ENCODE measurements at places on chromosomes 11 and 22.

- DNase-seq, result no peak
Observed at GRCh38 chr11:16727806-16728205, 10.6 kb upstream of the C11orf58 start.

DNA sequence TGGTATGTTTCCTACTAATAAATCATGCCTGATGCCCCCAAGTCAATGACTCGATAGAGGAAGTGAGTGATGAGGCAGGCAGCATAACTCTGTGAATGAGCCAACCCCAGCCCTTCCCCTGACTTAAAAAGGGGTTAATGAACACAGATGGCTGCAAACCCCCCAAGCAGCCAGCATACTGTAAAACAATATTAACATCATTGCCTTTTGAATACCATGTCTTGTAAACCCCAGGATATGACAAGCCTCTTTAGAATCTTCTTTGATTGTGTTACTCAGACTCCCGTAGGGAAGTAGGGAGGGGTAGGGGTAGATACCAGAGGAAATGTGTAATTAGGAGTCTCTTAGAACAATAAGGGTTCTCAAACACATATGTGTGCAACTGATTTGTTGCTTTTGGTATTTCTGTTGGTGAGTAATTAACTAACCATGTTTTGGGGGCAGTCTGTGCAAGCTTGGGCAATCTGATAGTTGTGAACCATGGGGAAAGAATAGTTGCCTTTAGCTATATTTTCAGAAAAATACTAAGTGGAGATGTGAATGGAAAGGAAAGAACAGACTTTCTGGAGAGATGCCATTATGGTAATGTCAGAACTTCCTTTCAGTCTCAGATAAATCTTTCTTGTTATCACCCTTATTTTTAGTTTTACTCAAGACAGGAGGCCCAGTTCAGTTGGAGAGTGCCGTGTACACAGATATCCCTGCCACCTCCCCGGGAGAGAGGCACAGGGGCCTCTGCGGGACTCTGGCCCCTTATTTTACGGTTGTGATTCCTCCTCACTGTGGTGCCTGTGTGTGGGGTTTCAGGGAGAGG lies 701.8 kb downstream of the NTM start:
- DNase-seq, result no peak

GRCh38 chr11:17744151-17744940 lies 9.8 kb downstream of the KCNC1 start:
- no peak for DNase-seq

DNA sequence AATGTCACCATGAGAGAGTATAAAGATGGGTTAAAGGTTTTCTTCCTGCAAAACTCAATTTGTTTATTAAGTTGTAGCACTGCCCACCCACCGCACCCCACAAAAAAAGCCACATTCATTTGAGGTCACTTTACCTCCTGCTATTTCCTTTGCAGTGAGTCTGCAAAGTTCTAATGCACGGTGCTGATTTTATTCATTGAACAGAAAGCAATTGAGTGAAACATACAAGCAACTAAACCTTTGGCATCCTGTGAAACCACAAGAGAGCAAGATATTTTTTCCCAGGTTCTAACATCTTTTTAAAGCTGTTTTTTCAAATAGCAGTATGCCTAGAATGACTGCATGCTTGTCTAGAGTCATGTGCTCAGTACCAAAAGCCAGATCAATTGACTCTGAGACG lies 39.0 kb downstream of the RRAS2 start:
- DNase-seq, result no peak

GRCh38 chr11:13294771-13295579 lies 17.4 kb downstream of the BMAL1 start:
- no peak for DNase-seq

DNA sequence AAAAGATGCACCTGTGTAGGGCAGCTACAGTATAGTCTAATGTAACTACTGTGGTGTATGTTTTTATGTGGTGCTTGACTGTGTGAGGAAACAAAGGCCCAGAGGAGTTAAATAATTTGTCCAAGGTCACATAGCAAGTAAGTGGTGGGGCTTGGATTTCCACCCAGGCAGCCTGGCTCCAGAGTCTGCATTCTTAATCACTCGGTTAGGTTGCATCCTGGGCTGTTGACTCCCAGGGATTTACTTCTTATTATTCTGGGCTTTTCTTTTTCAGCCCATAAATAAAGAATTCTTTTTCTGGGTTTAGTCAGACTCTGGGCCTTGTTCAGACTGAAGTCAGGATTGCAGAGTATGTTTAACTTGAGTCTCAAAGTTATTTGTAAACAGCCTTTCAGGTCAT lies 82.1 kb downstream of the ARHGAP42 start:
- DNase-seq, result no peak

DNA sequence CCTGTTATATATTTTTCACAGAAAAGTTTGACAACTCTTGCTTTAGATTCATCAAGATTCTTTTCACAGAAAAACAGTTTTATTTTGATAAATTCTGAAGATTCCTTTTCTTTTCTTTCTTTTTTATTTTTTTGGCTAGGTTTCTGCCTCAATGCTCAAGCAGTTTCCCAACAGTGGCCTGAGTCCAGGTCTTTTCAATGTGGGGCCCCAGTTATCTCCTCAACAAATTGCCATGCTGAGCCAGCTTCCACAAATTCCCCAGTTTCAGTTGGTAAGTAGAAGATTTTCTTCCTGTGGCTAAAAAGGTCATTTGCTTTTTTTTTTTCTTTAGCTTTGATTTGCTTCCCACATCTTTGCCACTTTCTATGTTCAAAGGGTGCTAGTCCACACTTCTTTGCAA lies 46.0 kb upstream of the ADSL start:
- DNase-seq, result no peak

DNA sequence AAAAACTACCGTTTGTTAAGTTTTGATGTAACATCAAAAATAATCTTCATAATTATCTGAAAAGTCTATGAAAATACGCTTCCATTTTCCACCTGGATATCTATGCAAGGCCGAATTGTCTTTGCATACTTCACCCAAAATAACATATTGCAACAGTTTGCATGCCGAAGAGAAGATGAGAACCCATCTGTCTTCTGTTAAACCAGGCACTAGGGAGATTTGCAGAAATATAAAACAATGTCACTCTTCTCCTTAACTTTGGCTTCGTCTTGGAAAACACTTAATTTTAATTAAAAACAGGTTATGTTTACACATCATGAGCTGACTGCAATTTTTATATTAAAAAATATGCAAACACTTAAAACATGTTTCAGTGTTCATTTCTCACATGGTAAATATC lies 1325.8 kb downstream of the TBC1D22A start:
- DNase-seq, result no peak

DNA sequence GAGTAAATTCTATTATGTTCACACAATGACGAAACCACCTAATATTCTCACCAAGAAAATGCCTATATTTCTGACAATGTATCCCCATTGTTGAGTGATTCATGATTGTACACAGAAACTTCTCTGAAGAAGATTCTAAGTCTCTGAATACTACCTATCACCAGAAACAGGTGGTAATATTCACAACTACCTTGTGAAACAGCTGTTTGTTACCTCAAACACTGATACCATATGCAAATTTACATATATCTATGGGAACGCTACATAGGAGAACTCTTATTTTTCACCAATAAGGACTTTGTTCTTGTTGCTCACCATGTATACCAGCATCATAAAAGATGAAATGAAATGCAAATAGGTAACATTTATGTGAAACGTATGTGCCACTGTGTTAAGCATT lies 59.3 kb downstream of the PDGFD start:
- no peak for DNase-seq

- no peak for DNase-seq
Observed at GRCh38 chr11:116044520-116044919, 540.3 kb upstream of the CADM1 start.

GRCh38 chr22:39133871-39134270 lies 18.6 kb downstream of the CBX7 start:
- DNase-seq, result no peak

DNA sequence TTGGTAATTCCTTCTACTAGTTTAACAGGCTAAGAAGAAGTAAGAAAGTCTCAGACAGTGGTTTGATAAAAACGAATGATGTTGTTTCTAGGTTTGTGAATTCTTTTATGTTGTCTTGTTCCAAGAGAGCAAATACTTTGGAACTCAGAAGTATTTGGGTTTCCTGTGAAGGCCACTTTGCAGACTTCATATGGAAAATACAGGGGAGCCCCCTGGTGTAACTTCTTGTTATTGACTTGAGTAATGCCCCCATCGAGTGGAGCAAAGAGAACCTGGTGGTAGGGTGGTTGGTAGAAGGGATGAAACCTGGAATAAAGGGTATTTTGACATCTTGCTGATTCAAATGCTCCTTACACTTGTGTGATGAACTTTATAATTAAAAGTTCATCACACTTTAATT lies 40.0 kb upstream of the PTH start:
- no peak for DNase-seq

- no peak for DNase-seq
Observed at GRCh38 chr22:38465673-38466490, 2.0 kb upstream of the KDELR3 start.

DNA sequence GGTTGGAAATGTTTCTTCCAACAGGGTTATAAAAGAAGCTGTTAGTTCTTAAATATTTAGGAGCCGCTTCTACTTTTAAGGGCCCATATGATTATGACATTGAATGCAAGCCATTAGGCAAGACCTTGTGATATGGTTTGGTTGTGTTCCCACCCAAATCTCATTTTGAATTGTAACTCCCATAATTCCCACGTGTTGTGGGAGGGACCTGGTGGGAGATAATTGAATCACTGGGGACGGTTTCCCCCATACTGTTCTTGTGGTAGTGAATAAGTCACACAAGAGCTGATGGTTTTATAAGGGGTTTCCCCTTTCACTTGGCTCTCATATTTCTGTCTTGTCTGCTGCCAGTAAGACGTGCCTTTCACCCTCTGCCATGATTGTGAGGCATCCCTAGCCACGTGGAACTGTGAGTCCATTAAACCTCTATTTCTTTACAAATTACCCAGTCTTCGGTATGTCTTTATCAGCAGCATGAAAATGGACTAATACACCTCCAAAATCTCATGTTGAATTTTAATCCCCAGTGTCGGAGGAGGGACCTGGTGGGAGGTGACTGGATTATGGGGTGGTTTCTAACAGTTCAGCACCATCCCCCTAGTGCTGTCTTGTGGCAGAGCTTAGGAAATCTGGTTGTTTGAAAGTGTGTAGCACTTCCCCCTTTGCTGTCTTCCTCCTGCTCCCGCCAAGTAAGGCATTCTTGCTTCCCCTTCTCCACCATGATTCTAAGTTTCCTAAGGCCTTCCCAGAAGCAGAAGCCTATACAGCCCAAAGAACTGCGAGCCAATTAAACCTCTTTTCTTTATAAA lies 4.3 kb downstream of the CD59 start:
- DNase-seq, result no peak

- no peak for DNase-seq
Observed at GRCh38 chr11:45270946-45271716, 15.0 kb downstream of the SYT13 start.

DNA sequence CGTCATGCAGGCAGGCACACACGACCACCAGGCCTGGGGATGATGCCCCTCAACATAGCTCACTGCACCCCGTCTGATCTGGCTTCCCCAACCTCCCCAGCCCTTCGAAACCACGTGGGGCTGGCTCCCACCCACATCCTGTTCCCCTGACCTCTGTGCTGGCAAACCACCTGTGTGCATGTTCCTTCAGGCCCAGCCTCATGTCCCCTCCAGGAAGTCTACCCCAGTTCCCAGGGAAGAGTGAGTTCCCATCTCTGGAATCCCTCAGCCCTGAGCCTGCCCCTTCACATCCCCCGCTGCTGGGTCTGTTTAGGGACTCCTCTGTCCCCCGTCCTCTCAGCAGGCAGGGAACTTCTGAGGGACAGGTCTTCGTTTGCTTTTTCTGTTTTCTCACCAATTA lies 7.1 kb downstream of the SLC7A4 start:
- DNase-seq, result no peak

DNA sequence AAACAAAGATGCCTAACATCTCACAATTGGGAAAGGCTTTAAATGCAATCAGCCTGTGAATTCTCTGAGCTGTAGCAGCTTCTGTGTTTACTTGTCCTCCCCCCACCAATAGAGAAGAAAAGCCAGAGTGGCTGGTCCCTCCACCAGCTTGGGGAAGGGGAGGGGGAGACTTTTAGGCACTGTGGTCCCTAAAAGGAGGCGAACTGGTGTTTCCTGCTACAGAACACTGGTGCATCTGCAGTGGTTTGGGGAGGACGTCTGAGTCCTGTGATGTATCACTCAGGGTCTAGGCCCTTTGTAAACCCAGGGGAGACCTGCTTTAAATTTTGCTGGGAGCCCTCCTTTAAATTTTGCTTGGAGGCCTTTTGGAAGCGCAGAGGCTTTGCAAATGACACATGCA lies 16.9 kb downstream of the TNRC6B start:
- DNase-seq, result no peak

DNA sequence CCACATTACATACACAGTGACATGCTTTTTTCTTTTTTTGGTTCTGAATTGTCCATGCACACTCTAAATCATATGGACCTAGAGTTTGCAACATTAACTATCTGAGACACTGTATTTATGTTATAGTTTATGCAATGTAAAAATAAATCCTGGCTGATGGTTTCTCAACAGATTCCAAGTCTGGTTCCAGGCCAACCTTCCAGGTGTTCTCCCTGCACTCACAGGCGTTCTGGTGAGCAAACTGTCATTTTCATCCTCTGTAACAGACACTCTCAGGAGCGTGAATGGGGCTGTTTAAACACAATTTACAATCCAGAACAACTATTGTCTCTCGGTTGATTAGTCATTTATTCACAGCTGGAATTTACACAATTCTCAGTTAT lies 36.5 kb upstream of the ANKK1 start:
- peak; percentile 82 for DNase-seq

- DNase-seq, result no peak
Observed at GRCh38 chr11:95104856-95105255, 15.2 kb downstream of the ENDOD1 start.

- DNase-seq, result no peak
Observed at GRCh38 chr11:18137186-18137800, 4.9 kb downstream of the MRGPRX3 start.

- DNase-seq, result no peak
Observed at GRCh38 chr11:120096369-120097191, 41.3 kb downstream of the TRIM29 start.

DNA sequence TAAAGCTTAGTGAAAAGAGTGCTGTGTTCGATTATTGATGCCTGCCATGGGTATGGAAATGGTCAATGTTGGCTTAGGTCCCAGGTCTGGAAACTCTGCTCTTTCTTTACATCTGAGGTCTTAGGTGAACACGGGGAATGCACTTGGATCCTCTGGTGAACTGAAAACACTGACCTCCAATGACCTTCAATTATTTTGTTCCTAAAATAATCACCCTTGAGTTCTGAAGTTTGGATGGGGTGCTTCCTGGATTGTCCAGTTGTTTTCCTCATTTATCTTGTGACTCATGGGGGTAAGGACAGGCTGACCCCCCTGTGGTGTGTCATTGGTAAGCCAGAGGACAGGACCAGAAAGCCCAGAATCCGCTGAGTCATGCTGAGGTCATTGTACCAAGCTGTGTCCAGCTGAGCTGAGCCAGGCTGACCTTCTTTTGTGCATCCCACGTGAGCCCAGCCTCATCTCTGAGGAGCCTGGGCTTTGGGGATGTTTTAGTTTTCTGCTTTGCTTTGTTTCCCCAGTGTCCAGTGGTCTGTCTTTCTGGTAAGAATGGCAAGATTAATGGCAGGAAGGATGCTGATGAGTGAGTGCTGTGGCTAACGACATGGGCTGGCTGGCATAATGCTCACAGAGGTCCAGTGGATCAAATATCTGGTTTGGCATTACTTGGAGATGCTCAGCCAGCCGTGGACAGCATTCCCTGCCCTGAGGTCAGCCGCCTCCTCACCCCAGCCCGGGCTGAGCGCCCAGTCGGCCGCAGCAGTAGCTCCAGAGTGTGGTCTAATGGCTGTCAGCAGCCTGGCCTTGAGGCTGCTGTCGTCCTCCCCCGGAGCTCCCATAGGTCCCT lies 35.6 kb downstream of the AMPD3 start:
- no peak for DNase-seq

All from NCI-H2081 treated with DMSO at 0.1 percent for 48 hours (cell line).